NCI-H1930 (cell line): ENCODE measurements at places on chromosomes 2 and 18.

- no peak for DNase-seq
Measured at GRCh38 chr2:9215680-9216079, 9.1 kb downstream of the ASAP2 start.

DNA sequence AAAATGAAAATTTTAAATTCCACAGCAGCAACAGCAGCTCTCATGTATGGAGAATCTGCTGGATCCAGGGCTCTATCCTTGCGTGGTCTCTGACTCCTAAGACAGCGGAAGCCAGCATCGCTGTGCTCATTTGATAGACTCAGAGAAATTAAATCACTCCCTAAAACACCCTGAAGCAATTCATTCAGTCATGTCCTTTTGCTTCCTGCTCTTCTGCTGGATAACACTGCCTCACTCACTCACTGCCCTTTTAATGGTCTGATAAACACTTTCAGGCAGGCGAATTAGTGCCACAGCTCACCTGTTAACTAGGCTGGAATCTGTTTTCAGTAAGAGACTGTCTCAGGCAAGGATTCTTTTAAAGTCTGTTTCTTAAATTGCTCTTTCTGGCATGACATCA lies 10.0 kb downstream of the WIPF1 start:
- no peak for DNase-seq

GRCh38 chr2:199463708-199464605 lies 6.2 kb upstream of the SATB2 start:
- no peak for DNase-seq

DNA sequence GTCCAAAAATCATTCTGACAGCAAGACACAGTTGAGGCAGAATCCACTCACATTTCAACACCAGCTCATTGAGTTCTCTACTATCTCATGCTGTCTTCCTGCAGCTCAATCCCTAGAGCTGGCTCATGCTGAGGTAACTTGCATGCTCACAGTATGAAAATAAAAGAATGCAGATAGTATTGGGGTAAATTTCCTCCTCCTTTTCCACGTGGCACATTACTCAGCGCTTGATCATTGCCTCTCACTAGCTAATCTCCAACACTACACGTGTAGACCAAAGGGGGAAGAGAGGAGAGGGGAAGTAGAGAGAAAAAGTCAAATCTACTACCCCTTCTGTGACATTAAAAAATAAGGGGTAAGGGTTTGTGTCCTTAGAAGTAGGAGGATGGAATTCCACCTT lies 300.6 kb downstream of the AFF3 start:
- DNase-seq: no peak
